ENCODE measurements at places on chromosomes 11 and 22.

DNA sequence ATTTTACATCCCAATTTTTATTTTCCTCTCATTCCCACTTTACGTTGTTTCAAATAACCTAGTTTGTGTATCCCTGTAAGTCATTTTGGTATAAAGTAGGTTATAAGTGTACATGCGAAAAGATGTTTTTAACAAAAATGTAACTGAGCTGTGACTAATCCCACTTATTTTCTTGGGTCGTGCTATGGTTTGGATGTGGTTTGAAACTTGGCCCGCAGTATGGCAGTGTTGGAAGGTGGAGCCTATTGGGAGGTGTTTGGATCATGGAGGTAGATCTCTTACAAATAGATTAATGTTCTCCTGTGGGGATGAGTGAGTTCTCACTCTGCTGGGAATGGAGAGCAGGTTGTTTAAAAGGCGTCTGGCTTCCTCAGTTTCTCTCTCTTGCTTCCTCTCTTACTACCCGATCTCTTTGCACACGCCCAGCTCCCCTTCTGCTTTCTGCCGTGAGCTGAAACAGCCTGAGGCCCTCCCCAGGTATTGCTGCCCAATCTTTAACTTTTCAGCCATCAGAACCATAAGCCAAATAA is 7.2 kb downstream of the RPL27A start:
- no peak for DNase-seq

DNA sequence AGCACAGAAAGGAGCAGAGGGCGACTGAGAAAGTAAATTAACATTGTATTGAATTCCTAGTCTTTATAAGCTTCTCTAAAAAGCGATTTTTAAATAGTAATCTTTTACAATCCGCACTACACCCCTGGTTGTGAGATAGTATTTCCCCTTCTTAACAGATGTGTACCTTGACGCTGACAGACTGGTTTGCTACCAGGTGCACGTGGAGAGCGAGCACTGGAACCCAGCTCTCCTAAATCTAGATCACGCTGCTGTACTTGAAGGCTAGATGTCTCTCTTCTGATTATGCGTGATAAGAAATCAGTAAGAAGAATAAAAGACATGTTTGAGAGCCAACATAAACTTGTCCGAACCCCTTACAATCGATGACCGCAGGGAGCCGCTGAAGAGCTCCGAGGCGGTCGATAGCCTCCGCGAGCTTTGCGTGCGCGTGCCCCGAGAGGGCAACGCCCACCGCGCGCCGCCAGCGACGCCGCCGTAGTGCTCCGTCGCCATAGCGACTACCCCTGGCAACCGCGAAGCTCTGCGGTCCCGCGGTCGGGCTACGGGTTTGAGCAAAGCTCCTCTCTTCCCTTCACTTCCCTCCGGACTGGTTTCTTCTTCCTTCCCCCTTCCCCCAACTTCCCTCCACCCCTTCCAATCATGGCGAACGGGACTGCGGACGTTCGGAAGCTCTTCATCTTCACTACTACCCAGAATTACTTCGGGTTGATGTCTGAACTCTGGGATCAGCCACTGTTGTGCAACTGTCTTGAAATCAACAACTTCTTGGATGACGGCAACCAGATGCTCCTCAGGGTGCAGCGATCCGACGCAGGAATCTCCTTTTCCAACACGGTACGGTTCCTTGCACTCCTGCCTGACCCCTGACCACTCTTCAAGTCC is at the start of gene DYNC2H1:
Gene DYNC2H1, plus strand, starts transcription at position 494 of the 885 bp plus-strand sequence. Its CDS starts 149 bp downstream, at position 643.
- peak; percentile 83 for DNase-seq

GRCh38 chr11:12189543-12190235 is 79.3 kb downstream of the MICAL2 start:
- no peak for DNase-seq

DNA sequence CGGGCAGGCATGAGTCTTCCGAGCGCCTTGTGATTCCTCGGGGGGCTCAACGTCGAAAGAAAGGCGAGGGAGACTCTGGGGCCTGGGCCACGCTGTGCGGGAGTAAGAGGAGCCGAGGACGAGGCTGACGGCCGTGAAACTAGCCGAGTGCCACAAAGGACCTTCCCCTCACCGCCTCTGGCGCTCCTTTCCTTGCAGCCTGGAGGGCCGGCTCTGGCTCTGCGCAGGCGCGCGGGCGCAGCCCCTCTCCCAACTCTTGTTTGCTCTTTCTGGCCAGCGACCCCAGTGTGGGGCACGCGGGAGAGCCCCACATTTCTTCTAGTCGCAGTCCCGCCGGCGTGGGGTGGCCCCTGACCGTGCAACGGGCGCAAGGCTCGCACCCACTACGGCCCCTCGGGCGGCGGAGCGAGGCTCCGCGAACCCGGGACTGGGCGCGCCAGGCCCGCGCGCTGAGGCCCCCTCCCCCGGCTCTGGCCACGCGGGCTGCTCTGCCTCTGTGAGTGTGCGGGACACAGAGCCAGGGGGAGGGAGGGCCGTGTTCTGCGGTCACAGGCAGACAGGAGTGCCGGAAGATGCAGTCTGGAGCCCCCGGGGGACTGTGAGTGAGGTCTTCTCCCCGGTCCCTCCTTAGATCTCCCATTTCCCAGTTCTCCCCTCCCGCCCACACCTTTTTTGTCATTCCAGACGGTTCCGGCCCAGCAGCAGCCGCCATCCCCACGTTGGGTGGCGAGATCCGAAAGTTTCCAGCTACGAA is 1.0 kb upstream of the TOB2 start:
- peak; percentile 45 for DNase-seq

- DNase-seq, result no peak
Measured at GRCh38 chr11:82682003-82682751, 51.5 kb downstream of the FAM181B start.

DNA sequence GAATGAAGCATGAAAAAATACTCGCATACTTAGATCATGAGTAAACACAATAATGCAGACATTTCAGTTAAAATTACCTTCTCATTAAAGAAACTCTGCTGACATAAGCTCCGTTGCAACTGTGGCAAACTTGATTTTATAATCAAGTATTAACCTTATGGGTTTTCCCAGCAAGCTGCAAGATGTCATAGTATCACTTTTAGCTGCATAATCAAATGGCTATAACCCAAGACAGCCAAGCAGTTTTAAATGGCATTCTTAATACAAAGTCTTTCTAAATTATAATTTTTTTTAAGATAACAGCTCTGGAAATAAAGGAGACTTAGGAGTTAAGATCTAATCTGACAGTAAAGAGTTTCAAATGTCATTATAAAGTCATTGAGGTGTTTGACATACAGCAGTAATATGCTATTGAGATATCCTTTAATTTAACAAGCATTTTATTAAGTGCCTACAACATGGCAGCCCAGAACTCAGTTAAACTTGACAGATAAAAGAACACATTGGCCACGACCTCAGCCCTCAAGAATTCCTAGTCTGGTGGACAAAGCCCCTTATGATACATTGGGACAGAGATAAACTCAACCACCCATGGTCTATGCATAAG is 163.1 kb upstream of the FAT3 start:
- no peak for DNase-seq

DNA sequence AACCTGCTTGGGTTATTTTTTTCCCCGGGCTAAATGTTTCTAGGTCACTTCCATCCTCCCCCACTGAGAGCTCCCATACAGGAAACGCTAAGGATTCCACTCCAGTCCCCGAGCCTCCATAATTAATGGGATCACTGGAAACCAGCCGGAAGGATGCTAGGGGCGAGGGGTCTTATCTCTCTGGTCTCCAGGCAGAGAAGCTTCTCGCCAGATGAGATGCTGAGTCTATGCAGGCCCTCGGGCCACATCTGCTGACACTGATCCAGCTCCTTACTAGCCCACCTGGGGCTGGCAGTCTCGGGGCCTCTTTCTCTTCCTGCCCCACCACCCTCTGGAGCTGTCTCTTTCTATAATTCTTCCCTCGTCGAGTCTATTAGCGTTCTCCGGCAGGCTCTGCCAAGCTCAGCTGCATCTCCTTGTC is 125.9 kb upstream of the SYT13 start:
- no peak for DNase-seq

DNA sequence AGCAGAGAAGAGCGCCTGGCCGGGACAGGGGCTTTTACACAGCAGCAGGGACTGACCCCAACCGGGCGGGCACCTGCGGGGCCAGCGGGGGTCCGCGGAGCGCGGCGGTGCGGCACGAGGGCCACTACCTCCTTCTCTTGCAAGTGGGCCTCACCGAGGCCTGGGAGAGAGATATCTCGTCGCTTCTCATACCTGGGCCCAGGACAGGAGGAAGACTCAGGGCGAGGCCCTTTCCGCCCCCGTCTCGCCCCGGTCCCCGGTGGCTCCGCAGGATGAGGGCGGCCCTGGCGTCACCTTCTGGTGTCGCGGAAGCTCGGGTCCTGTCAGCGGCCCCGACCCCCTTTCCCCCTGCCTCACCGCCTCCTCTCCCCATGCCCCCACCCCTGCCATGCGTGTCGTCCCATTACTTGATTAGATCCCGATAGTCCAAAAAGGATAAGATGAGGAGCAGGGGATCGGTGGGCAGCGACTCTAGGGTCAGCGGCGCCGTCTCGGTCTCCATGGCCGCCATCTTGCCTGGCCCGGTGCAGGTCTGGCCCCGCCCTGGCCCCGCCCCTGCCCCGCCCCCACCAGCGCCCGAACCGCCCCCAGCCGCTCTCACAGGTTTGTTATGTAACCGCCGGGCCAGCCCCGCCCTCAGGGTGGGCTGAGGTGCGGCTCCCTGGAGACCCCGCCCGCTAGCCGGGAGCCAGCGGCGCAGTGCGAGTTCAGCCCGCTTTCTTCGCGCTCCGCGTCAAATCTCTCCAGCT is at the start of gene FBXO3:
Gene FBXO3, minus strand, starts transcription at position 534 of the 749 bp plus-strand sequence. Its CDS starts 23 bp downstream, at position 511.
- DNase-seq, result peak; percentile 63

DNA sequence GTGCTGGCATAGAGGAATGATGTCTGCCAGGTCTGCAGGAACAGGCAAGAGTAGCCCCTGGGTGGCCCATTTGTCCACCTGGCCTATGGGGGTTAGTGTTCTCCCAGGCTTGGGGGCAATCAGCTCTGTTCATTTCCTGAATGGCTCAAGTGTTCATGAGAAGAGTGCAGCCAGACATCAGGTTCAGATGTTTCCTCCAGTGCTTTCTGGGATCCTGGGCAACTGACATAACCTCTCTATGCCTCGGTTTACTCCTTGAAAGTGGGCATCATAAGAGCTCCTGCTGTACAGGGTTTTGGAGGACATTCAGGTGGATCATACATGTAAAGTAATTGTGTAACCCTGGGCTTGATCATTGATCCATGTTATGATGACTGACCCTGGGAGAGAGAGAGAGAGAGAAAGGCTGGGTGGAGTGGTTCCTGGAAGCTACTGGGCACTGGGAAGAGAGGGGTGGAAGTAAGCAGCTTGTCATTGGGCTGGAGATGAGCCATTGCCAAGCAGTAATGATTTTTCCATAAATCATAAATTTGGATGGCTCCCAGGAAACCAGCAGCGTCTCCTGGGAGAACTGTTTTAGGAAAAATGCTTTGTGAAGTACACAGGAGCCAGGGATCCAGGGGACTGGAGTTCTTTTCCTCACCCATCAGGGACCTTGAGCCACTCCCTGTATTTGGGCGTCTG is 30.2 kb upstream of the ACCSL start:
- no peak for DNase-seq

- DNase-seq, result no peak
Measured at GRCh38 chr11:132728026-132728425, 804.3 kb downstream of the OPCML start.

DNA sequence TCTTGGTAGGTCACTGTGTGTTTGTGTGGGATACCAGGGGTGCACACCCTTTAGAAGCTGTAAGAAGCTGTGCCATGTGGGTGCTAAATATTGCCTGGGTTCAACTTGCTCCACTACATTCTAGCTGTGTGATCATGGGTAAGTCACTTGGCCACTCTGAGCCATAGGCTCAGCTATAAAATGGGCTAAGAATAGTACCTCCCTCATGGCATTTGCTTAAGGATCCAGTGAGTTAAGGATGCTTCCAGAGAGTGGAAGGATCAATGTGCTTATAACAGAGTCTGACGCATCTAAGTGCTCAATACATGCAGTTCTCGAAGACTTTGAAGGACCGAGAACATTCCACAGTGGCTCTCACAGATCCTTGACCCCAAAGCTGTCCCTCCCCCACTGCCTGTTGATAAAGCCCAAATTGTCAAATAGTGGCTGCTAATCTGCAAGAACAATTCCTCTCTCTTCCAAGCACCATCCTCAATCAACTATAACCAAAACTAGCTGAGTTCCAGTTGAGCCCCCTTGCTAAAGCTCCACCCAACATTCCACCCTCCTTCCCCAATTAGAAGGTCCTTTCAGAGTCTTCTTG is 13.2 kb upstream of the TMPRSS6 start:
- no peak for DNase-seq

DNA sequence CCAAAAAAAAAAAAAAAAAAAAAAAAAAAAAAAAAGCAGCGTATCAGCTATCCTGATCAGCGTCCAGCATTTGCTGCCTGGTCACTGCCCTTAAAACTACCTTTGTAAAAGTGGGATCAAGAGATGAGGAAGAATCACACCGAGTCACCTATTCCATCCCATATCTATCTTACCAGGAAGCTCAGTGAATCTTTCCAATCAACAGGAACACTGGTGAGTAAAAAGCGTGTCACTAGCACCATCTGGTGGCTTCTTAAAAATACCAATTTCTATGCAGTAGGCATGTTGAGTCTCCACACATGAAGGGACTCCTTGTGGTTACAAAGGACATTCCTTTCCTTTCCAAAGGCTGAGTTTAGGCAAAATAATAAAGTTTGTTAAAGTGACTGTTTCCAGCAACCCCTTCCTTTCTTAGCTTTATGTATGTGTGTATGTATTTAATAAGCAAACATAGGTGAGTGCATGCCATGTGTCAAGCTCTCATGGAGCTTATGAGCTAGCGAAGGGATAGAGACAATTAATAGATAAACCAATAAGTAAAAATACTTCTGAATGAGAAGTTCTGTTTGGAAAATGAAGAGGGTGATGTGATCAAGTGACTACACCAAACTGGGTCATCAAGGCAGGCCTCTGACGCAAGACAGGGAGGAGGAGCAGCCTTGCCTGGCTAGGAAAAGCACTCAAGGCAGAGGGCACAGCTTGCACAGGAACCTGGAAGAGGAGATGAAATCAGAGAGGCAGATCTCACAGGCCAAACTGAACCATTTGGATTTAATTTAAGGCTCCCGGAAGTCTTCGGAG is 13.9 kb upstream of the TP53AIP1 start:
- no peak for DNase-seq

DNA sequence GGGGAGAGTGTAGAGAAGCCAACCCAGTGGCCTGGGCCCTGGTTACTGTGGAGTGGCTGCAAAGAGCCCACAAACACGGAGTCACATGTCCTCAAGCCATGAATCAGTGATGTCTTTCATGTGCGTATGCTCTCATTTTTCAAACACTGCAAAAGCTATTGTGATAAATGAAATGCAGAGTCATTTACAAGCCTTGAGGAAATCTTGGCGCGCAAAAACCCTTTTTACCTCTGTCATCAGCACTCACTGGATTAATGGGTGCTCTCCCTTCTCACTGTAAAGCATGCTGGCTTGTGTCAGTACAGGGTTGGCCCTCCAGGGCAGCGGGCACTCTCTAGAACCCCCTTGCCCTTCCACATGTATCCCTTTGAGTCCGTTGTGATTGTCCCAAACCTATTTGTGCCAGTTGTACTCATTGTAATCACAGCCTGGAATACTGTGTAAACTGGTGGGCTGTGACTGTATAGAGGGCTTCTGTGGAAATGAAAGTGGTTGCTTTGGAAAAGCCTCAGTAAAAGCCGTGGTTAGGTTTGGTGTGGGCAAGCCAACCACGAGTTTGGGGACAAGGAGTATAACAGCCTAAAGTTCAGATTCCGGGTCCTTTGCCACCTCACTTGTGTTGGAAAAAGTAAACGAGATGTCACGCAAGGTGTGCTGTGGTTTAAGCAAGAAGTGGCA is 10.4 kb downstream of the GNAZ start:
- DNase-seq, result no peak
